ENCODE measurements at places on chromosomes 3 and 15. TPM values are rescaled to one million over a fixed set of nuclear protein-coding genes. Genes with fewer than 3 reads are reported as not detected.

PSMD2 gene
- total RNA-seq: 163 TPM

CIP2A gene
- 2.9 TPM for total RNA-seq

FBXW12 gene
- not detected for total RNA-seq

RYR3 gene
- 9.7 TPM for total RNA-seq

REC114 gene
- not detected for total RNA-seq

NR2F2 gene
- 213 TPM for total RNA-seq

CLDN16 gene
- not detected for total RNA-seq

STAB1 gene
- 498 TPM for total RNA-seq

IL5RA gene
- 0.46 TPM for total RNA-seq

SNTN gene
- not detected for total RNA-seq

ARNT2 gene
- 10.1 TPM for total RNA-seq

SYNPR gene
- total RNA-seq: not detected

BLOC1S6 gene
- 42.8 TPM for total RNA-seq

TMEM40 gene
- total RNA-seq: not detected

NR2E3 gene
- not detected for total RNA-seq

MYO5A gene
- 44.7 TPM for total RNA-seq

SLC6A20 gene
- 0.28 TPM for total RNA-seq

STRIT1 gene
- total RNA-seq: not detected

DAZL gene
- not detected for total RNA-seq

A4GNT gene
- not detected for total RNA-seq

FETUB gene
- total RNA-seq: 0.79 TPM

NR1I2 gene
- not detected for total RNA-seq

Data from posterior vena cava (tissue), 2 donors.